ENCODE measurements at places on chromosomes 5 and 9.

GRCh38 chr9:89428222-89428761 is 69.6 kb downstream of the SEMA4D start:
- DNase-seq: no peak

GRCh38 chr9:96150324-96151227 is 151.4 kb downstream of the HSD17B3 start:
- no peak for DNase-seq

GRCh38 chr9:68482548-68482947 is 58.1 kb downstream of the TMEM252 start:
- DNase-seq: no peak

- DNase-seq: no peak
Observed at GRCh38 chr5:61576556-61576955, 244.5 kb downstream of the ZSWIM6 start.

DNA sequence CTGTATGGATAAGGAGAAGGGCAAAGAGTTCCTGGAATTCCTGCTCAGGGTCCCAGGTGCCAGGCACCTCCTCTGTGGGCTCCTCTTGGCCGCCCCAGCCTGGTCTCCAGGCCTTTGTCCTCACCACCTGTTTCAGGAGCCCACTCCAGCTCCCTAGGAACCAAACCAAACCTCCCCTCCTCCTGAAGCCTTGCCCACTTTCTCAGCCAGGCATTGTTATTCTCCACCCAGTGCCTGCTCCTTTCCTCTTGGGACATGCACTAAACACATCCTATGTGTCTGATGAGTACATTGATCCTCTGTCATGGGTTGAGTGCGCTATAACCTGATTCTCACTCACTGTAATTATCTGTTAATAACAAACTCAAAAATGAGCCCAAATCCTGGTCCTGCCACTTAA is 189.8 kb downstream of the SPOCK1 start:
- no peak for DNase-seq

- no peak for DNase-seq
Observed at GRCh38 chr9:123067136-123067535, 33.7 kb downstream of the GPR21 start.

DNA sequence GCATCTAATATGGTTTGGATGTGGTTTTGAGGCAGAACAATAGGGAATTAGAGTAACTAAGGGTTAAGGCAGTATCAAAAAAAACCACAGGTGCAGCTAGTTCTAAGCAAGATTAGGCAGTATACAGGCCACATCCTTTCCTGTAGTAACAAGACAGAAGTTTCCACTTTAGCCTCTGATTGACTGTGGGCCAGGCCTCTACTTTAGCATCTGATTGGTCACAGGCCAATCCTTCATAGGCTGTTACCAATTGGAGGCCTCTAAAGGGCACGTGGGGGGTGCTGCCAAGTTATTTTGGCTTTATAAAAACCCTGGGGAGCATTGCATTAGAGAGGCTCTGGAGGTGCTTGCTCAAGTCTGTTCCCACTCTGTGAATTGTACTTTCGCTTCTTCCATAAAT is 144.1 kb upstream of the ST8SIA4 start:
- DNase-seq: no peak

- DNase-seq: no peak
Observed at GRCh38 chr5:72167804-72168203, 60.5 kb downstream of the MAP1B start.

- DNase-seq: no peak
Observed at GRCh38 chr9:127706836-127707241, at the start of gene CFAP157. Gene CFAP157, plus strand, starts transcription at chr9:127706988. Its CDS starts 44 bp downstream, at chr9:127707032.

- DNase-seq: no peak
Observed at GRCh38 chr5:76807296-76807695, 11.5 kb upstream of the F2RL1 start.

DNA sequence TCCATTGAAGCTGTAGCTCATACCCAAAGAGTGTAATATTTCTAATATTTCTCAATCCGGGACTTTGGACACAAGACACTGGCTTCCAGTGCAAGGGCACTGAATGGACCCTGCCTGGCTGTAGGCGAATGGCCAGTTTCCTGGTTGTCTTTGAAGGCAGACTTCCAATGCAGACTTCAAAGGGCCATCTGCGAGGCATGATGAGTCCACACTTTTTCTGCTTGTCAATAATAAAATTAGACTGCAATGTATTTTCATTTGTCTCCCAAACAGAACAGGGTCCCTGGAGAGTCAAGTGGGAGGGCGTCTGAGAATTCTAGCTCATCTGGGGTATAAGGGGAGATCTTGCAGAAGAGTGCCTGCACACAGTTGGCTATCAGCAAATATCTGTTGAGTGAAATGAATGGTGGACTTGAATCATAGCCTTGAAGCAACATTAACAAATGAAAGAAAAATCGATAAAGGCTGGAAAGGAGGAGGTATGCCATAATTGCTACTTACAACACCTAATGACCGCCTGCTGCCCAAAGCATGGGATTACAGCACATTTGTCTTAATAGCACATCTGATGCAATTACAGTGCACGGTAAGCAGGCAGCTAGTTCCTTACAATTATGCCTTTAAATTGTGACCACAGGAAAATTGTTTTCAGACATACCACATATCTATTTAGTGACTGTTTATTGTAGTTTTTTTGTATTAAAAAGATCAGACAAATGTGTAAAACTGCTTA is 137.5 kb downstream of the ARHGEF28 start:
- no peak for DNase-seq

DNA sequence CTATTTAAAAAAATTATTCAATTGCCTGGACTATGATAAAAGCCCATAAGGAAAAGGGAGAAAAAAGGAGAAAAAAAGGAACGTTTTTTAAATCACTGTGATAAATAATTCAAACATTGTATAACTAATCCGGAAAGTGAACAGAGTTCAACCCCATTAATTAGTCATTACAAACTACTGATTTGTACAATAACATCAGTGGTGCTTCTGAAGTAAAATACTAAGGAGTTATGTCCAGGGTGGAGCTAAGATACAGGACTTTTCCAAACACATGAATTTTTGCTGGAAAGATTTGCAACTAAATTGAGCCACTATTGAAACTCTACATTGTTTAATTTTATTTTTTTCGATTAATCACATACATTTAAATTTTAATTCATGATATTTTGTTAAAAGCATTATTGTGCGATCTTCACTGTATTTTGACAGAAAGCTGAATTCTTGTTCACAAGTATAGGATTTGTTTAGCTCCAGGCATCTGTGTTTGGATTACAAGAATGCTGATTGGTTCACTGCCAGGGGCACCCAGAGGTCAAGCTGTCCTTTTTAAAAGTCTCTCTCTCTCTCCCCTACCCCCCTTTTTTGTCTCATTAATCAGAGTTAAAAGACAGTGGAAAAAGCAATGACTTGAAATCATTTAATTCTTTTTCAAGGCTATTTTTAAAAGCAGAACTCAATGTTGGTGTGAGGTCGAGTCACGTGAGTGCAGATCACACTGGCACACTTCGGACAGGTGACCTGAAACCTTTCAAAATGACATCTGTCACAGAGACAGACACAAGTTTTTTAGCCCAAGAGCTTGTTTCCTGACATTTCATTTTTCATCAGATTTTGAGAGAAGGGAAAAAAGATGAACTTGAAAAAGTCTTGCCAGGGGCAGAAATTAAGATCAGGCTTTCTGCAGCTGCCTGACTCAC is 387.3 kb downstream of the NR2F1-AS1 start:
- DNase-seq: no peak

DNA sequence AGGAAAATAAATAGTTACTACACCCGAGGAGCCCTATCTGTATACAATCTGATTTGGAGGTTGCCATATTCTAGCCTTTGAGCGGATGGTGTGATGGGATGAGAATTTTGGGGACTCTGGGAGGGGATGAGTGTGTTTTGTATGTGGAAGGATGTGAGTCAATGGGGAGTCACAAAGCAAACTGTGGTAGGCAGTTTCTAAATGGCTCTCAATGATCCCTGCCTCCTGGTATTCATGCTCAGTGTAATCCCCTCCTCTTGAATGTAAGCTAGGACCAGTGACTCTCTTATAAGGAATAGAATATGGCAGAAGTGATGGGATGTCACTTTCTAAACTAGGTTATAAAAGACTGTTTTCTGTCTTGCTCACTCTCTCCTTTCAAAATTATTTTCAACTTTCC is 205.7 kb upstream of the RIOK2 start:
- DNase-seq: no peak

DNA sequence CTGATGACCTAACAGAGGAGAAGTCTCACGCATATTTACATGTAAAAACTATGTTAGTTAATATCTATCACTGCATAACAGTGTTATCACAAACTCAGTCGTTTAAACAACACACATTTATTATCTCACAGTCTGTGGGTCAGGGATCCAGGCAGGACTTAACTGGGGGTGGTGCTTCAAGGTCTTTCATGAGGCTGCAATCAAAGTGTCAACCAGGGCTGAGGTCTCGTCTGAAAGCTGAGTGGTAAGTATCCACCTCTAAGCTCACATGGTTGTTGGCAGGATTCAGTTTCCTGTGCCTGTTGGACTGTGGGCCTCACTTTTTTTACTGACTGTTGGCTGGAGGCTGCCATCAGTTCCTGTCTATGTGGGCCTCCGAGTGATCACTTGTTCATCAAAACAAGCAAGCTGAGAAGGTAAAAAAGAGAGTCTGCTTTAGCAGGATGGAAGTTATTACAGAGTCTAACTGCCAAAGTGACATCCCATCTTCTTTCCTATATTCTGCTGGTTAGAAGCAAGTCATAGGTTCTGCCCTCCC is 188.6 kb downstream of the CARTPT start:
- no peak for DNase-seq

GRCh38 chr5:43837091-43837490 is 234.1 kb downstream of the NNT start:
- DNase-seq: no peak

DNA sequence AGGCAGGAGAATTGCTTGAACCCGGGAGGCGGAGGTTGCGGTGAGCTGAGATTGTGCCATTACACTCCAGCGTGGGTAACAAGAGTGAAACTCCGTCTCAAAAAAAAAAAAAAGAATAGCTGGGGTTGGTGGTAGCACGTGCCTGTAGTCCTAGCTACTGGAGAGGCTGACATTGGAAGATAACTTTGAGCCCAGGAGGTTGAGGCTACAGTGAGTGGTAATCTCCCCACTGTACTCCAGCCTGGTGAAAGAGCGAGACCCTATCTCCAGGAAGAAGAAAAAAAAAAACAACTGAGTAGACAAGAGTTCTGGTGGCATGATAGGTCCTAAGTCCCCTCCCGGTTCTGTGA is 26.3 kb downstream of the GOLGA2 start:
- DNase-seq: no peak
